ENCODE measurements at places on chromosomes 4 and X.

- DNase-seq: no peak
These were observed 139.5 kb downstream of the CPZ start for GRCh38 chr4:8732092-8732491.

DNA sequence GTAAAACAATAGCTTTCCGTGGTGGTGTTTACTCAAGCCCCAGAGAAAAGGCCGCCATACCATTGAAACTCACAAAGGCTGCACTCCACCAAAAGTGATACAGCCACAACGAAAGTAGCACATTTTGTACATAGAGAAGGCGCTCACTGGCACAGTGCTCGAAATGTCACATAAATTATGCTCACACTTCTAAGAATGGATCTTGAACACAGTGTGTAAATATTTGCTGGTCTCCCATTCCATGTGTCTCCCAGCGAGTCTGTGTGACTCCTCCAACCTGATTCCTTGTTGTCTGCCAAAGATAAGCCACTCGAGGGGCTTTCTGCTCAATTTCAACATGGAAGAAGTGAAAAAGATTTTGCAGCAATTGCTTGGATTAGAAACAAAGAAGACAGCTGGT lies 234.0 kb upstream of the VCX3A start:
- no peak for DNase-seq

- DNase-seq: no peak
These were observed 160.9 kb downstream of the SMIM20 start for GRCh38 chr4:26074712-26075430.

DNA sequence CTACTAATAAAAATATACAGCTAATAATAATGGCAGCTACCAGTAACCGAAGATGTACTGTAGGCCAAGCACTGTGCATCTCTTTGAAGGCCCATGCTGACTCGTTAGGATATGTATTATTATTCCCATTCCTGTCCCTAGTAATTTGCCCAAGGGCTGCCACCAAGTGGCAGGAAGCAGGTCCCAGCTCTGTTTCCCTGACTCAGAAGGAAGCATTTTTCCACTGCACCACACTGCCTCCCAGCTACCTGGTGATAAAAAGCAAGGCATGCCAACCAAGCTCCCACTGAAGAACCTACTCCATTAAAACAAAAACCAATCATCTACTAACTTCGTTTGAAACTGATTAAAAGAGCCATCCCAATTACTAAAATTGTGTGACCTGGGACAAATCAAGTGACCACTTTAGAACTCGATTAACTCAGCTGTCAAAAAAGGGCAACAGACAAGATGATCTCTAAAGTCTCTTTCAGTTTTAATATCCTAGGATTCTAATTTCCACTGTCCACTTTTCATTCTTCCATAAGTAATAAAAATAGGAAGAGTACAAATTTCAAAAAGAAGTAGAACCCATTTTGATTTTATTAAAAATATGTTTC lies 24.3 kb upstream of the PGM2 start:
- DNase-seq: no peak

GRCh38 chrX:94454159-94454558 lies 780.2 kb downstream of the FAM133A start:
- no peak for DNase-seq

DNA sequence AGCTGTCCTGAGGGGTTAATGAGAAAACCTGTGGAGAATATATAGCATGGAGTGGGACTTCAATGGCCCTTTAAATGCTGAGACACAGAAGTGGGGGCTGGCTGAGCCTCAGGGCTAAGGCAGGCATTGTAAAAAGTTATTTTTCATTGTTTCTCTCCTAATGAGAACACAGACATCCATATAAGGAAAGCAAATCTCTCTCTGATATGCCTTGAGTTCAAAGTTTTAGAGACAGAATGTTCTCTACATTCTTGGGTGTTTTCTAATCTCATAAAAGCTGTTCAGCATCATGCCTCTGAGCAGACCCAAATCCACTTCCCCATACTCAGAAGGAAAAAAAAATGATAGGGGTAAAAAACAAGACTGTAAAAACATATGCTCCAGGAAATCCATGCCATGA lies 16.8 kb upstream of the RAB40A start:
- DNase-seq: no peak

GRCh38 chr4:55762819-55763218 lies 56.8 kb upstream of the EXOC1L start:
- DNase-seq: no peak

GRCh38 chr4:8083086-8083825 lies 75.4 kb downstream of the ABLIM2 start:
- DNase-seq: no peak
